ENCODE measurements at places on chromosomes 1 and 21.

- no peak for DNase-seq
Observed at GRCh38 chr21:32329331-32329730, 30.7 kb downstream of the MRAP start.

DNA sequence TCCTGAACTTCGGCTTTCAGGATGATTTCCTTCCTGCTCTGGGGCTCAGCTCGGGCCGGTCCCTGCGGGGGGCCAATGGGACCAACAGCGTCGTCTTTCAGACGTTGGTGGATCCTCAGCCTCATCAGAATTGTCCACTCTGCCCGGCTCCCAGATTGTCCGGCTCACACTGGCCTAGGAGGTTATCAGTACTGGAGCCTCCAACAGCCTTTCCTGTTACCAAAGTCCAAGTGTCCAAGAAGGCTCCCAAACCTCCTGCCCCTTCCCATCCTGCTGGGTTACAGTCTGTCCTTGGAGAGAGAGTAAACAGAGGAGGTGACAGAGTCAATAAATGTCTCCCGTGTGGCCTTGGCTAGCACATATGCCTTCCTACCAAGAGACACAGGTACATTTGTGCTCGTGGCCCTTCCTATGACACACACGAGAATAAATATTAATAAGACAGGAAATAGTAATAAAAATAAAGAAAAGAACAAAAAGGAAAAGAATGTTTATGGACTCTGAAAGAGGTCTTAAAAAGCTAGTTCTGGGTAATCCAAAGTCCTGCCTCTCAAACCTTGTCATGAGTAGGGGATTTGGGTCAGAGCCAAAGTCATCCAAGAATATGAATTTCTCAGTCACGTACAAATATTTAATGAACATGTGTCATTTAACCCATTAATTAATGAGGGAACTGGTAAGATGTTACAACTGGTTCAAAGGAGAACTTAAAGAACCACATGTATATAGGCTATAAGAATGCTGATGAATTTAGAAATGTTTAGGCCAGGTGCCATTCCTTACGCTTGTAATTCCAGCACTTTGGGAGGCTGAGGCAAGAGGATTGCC is 80.8 kb upstream of the SLC2A1 start:
- no peak for DNase-seq

DNA sequence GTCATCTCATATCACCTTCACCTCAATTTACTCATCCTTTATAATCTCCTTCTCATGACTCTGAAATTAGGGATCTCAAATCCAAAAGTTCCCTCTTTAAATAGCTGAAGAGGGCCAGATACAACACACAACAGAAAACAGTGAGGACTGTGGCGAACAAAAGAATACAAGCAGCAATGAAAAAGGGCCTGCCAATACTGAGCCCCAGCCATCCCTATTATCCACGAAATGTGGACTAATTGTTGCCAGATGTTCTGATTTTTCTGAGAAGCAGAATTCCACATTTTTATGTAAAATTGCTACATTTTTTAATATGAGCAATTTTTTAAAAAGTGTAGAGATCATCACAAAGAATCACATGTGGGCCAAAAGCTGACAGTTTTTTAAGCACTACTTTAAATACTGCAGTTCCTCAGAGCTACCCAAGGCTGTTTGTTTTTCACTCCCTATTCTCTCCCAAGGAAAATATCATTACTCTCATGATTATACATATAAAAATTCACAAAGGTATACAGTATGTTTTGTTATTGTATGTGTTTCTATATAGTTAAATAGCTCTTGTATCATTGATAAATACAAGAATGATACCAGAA is 90.0 kb downstream of the ASH1L start:
- DNase-seq, result no peak

DNA sequence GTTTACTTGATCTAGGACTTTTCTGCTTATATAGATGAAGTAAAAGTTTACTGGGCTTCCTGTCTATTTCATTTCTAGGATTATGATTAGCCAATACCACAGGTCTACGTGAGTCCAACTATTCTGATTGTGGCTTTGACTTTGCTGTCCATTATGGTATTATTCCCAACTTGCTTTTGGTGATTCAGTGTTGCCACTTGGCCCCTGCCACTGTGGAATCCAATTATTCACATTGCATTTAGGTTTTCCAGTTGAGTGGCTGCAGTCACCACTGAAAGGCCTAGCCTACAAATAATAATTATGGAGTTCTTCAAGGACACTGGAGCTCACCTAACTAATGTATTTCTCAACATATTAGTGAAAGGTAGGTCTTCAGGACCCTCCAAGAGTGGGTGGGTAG is 574.3 kb upstream of the USP24 start:
- DNase-seq, result no peak

DNA sequence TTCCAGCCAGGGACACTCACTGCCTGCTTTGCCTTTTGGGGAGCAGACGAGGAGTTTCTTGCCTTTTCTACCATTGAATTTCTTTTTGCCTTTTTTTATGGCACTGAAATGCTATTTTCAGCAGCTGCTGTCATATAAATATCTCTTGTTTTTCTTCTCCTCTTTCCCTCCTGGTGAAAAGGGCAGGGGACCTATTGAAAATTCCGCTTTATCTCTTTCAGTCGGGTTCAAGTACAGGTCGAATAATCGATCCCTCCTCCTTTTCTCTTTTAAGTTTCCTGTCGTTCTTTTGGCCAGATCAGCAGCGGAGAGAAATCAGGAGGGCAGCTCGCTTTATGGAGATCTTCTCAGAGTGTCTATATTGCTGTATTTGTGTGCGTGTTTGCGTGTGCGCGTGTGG is 67.4 kb upstream of the CASZ1 start:
- DNase-seq, result no peak

- no peak for DNase-seq
Observed at GRCh38 chr1:219247441-219247840, 73.8 kb downstream of the LYPLAL1 start.

DNA sequence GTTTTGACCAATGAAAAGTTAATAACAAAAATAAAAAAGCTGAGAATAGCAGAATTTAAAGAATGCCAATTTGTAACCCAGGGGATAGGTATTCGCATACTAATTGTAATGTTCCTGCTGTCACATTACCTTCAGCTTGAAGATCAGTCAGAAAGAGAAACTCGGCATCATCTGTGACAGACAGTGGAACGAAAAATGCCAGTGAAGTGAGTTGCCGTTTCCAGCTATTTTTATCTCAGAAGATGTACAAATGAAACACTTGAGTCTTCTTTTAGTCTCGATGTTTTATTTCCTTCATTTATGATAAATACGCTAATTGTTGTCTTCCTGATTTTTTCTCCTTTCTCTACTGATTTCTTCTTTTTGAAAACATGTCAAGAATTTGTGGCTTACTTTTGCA is 26.1 kb downstream of the RGS21 start:
- DNase-seq, result no peak

- no peak for DNase-seq
Observed at GRCh38 chr1:234845836-234846235, 235.9 kb upstream of the IRF2BP2 start.

GRCh38 chr1:59291561-59291960 is 5.3 kb upstream of the FGGY start:
- DNase-seq, result no peak

- no peak for DNase-seq
Observed at GRCh38 chr21:44941567-44941966, 1.7 kb downstream of the SLX9 start.

DNA sequence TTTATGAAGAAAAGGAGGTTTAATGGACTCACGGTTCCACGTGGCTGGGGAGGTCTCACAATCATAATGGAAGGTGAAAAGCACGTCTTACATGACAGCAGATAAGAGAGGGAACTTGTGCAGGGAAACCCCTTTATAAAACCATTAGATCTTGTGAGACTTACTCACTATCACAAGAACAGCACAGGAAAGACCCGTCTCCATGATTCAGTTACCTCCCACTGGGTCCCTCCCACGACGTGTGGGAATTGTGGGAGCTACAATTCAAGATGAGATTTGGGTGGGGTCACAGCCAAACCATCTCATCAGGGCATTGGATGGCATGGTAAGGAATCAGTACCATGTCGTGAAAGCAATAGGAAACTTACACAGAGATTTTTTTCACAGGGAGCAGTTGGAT is 63.1 kb downstream of the MTR start:
- DNase-seq, result no peak

GRCh38 chr1:205141236-205142101 is 19.7 kb upstream of the RBBP5 start:
- peak; percentile 42 for DNase-seq

- DNase-seq, result no peak
Observed at GRCh38 chr1:226195144-226195543, 8.6 kb upstream of the ACBD3 start.

DNA sequence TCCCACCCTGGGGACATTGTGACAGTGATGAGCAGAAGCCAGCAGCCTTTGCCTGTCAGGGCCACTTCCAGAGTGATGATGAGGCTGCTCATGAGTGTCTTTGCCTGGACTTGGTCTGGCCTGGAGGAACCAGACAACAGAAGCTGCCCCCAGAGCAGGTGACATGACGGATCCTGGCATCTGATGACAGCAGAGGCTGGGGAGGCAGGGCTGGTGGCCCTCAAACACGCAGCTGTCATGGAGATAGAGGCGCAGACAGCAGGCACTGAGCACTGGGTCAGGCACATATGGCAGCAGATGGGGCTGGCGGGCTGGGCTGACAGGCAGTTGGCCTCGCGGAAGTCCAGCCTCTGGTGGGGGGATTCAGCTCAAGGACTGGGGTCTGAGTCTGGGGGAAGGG is 66.4 kb upstream of the STUM start:
- no peak for DNase-seq

DNA sequence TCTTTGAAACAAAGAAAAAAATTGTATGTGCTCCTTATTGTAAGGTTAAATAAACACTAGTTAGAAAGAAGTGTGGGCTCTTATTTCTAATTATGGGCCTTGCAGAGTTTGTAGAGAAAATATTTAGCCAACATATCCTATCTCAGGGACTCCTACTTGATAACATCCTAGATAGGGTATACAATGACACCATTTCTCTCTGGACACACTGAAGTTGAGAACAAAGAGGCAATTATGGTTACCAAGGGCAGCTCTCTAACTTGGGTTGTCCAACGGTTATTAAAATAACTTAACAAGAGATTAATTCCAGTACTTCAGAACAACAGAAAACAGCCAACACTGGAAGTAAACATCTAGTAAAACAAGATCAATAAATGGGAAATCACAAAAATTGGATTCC is 69.0 kb upstream of the ZC3H11B start:
- DNase-seq, result no peak

DNA sequence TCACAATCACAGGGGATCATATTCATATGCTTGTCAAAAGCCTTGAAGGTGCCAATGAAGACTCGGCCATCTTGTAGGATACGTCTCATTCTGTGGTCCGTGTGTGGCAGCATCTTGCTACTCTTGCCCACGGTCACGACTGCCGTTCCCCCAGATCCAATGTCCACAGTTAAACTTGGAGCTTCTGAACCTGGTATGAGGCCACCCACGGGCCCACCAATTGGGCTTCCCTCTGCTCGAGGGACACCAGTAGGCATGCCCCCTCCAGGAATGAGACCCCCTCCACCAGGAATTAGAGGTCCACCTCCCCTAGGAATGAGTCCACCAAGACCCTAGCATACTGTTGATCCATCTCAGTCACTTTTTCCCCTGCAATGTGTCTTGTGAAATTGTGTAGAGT is 39.6 kb downstream of the MORN1 start:
- DNase-seq, result no peak

GRCh38 chr21:31556662-31557061 is 102.8 kb upstream of the SOD1 start:
- DNase-seq, result no peak

DNA sequence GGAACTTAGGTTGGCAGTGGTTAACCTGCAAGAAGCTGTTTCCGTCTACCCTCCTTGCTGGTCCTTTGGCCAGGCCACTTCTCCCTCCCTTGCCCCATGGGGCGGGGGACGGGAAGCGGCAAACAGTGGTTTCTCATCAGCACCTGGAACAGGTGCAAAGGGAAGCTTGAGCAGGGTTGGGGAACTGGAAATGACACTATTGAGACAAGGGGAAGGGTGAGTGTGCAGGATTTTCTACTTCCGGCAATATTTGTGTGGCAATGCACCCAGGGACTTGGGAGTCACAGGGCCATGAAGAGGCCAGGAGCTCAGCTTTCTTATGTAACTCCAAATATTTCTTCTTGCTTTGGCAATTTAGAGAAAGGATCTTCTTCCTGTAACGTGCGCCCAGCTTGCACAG is 29.0 kb upstream of the SARS1 start:
- no peak for DNase-seq

DNA sequence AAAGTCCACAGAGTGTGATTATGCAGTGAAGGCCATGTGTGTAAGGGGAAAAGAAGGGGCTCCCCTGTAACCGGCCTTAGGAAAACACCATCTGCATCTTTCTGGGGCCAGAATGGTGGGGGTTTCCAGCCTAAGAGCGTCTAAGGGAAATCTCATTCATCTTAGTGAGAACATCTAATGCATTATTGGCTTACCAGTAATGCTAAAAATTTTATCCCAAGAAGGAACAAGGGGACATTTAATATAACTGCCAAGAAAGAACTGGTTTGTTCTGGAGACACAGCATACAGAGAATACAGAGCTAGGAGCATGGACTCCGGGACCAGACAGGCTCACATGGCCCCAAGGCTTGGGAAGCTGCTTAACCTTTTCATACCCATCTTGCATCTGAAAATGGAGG is 58.3 kb upstream of the DSCAM start:
- no peak for DNase-seq

DNA sequence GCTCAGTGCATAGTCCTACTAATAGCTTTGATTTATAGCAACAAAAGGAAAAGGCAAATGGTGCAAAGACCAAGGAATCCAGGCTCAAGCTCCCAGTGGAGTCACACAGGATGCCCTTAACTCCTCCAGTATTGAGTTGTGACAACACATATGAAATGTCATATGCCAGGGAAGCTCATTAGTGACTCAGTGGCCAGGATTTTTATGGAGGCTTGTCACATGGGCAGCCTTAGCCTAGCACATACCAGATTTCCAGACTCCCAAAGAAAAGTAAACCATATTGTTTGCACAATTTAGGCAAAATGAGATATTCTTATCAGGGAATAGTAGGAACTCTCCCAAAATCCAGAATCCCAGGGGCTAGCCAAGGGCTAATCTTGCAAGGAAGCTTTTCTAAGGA is 129.2 kb downstream of the MAGI3 start:
- no peak for DNase-seq

DNA sequence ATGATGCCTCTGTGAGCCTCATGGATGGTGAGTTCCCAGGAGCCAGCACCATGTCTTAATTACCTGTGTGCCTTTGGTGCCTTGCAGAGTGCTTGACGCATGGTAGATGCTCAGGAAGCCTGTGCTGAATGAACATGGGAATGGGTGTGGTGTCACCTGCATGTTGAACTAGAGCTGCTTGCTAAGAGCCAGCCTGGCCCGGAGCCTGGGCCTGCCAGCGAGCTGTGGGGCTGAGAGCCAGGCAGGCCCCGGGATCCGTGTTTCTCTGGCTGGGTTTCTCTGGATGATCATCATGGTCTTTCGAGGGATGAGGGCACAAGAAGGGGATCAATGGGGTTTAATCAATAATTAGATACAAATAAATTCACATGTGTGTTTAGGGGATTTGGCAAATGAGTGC is 6.7 kb upstream of the TEX35 start:
- no peak for DNase-seq

DNA sequence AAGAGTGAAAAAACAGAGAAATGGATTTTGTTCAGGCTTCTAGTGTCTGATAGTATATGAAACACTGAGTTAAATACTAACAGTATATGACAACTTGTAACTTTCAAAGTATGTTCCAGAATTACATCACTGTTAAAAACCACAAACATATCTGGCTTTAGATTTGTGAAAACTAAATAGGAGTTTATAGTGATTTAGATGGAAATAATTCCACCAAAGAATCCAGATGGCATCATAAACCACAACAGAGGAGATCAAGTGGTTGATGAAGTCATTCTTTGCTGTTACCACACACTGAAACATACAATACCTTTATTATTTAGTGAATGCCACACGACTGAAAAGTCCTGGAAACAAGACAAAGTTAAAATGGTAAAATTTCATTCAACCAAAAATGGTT is 37.2 kb downstream of the ALG14 start:
- DNase-seq, result no peak

Data from stimulated activated CD8-positive, alpha-beta memory T cell treated with anti-CD3 and anti-CD28 coated beads, Interleukin-4, amount 100 ng/mL, for 4 hours (primary cell).